ENCODE measurements at places on chromosomes 1 and 21.

DNA sequence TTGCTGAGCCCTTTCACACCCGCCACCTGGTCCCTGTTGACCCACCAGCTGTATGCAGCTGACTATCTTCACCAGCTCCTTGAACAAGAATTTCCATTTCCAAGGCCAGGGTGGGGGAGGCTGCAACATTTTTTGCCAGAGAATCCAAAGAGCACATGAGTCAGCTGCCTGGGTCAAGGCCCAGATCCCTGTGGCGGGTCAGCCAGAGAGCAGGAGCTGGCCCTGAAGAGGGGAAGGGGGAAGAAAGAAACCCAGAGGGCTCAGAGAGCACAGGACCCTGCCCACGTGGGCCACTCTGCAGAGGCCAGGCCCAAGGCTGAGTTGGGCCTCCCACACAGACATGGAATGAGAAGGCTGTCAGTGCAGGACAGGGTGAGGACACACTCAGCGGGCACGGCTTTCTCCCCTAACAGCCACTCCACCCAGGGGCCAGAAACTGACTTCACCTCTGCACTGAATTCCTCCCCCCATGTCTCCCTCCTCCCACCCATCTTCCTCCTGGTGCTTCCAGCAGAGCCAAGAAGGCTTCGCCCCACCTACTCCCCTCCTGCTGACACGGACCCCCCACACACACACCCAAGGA, 28.9 kb downstream of the S100A6 start:
- no peak for DNase-seq

- no peak for DNase-seq
Observed at GRCh38 chr1:229075716-229076115, 195.2 kb upstream of the RAB4A start.

GRCh38 chr1:111290630-111291029, at the start of gene CHIA:
CHIA (plus strand) TSS chr1:111290851; CDS start chr1:111310468, 19,617 bp downstream.
- DNase-seq = no peak

GRCh38 chr1:161681879-161682278, 18.9 kb downstream of the FCGR2B start:
- no peak for DNase-seq

GRCh38 chr1:217135569-217135915, 412.3 kb upstream of the ESRRG start:
- no peak for DNase-seq

- no peak for DNase-seq
Observed at GRCh38 chr1:154940651-154941194, 4.2 kb upstream of the PMVK start.
